ENCODE measurements at places on chromosomes 6 and 20.
A peak's percentile ranks its signal among the peaks of the same experiment; 100 is the strongest.

DNA sequence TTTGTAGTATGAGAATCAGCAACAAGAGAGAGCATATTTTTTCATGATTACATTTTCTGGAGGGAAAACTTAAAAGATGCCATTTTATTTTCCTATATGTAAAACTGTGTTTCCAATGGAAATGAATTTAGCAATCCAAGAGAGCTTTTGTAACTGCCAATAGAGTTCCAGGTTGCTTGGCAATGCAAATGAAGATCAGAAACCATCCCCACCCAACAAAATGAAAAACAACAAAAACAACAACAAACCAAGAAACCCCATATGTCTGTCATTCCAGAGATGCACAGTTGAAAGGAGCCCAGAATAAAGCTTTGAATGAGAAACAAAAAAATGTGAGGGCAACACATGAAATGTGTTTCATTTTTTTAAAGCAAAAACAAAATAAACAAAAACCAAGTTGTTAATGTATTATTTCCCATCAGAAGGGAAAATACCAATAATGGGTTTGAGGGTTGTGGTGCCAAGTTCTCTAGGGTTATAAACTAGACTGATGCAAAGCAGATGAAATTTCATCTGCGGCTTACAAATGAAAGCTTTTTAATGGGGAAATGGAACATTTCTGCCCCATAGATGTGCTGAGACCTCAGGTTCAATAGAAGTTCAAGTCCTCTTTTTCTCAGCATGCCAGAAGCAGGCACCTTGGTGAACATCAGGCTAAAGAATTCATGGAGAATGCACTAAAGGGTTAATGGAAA is 121.5 kb upstream of the MCHR2 start:
- no peak for DNase-seq

- no peak for DNase-seq
Observed at GRCh38 chr6:13304580-13305260, 23.6 kb downstream of the TBC1D7 start.

DNA sequence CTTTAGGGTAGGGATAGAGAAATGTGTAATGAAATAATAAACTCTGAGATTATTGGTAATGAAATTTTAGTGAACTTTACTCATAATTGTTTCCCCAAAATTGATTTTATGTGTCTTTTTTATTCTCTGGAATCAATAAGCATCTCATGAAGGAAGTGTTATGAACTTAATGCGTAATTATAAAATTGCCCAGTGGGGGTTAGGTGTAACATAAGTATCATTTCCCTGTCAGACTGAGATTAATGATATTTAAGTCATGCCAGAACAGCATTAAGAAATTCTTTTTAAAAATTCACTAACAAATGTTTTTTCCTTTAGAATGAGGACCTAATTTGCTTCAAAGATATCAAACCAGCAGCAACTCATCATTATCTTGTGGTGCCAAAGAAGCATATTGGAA is 10.0 kb downstream of the HINT3 start:
- no peak for DNase-seq

GRCh38 chr20:51346686-51347485 is 195.6 kb downstream of the NFATC2 start:
- DNase-seq: no peak

GRCh38 chr6:111794727-111795452 is 78.4 kb downstream of the FYN start:
- no peak for DNase-seq

DNA sequence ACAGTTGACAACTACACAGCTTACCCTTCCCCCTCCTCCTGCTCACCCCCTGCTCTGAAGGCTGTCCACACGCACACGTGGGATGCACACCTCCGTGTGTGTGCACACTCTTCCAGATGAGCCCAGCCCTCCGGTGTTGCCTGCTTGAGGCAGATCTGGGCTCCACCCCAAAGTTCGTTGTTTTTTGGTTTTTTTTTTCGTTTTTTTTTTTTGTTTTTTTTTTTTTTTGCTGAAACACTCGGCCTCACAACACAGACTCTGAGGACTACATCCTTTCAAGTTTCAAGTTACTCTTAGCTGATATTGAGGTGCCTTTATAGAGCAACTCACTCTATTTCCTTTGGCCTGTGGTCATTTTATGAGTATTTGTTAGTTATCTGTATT is 88.2 kb downstream of the RREB1 start:
- no peak for DNase-seq

- no peak for DNase-seq
Observed at GRCh38 chr6:25922301-25922700, 8.2 kb downstream of the SLC17A2 start.

DNA sequence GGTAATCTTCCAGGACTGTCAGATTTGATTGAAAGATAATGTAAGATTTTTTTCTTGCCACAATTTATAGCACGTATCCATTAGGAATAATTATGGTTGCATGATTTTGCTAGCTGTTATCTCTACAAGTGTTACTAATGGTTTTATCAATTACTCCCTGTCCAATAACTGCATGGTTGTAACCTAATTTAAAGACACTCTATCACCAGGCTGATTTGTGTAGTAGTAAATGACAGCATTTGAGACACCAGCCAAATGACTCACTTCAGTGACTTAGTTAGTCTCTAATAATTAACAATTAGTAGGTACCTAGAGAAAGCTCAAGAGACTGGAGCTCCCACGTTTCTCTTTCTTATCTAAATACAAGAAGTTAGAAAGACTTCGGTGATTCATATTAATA is 453.8 kb upstream of the POU3F2 start:
- DNase-seq: peak; percentile 12

DNA sequence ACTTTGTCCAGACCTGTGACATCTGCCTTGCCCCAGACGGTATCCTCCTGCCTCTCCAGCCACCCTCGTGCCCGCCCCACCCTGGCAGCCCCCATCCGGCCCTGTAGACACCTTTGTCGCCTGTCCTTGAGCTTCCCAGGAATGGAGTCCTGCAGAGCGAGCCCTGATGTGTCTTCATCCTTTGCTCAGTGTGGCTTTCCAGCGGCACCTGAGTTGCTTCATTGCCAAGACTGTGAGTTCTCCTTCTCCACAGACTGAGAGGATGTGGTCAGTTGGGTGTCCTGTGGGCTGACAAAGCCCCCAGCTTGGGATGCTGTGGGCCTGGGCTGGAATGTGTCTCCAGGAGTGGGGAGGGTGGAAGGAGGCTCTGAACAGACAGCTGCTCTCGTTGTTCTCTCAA is 1.7 kb upstream of the CST4 start:
- DNase-seq: no peak

DNA sequence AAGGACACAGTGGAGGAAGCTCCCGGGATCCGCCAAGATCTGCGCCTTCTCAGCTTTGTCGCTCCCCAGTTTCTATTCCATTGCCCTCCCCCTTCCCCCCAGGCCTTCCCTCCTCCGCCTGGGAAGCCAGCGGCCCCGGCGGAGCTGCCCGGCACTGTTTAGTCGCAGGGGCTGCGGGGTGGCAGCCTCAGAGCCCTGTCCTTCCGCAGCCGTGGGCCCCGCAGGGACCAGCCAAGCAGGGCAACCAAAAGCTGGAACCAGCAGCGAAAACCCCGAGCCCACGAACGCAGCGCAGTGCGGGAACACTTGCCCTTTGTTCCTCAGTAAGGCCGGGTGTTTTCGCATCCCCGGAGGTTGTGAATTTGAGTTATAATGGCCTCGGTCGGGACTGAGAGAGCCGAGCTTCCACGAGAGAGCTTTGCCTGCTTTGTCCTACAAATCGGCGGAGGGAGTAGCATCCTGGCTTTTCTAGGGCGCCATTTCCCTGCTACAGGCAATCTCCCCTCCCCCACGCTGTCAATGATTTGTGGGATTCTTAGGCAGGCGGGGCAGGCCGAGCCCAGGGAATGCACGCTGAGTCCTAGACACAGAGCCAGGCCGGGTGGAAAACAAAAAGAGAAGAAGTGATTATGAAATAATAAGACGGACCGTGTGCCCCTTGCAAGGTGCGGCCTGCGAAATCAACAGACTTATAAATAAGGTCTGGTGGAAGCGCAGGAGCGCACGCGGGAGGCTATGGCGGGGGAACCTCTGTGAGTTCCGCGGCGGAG is 4.0 kb upstream of the TUBB2B start:
- peak; percentile 94 for DNase-seq

DNA sequence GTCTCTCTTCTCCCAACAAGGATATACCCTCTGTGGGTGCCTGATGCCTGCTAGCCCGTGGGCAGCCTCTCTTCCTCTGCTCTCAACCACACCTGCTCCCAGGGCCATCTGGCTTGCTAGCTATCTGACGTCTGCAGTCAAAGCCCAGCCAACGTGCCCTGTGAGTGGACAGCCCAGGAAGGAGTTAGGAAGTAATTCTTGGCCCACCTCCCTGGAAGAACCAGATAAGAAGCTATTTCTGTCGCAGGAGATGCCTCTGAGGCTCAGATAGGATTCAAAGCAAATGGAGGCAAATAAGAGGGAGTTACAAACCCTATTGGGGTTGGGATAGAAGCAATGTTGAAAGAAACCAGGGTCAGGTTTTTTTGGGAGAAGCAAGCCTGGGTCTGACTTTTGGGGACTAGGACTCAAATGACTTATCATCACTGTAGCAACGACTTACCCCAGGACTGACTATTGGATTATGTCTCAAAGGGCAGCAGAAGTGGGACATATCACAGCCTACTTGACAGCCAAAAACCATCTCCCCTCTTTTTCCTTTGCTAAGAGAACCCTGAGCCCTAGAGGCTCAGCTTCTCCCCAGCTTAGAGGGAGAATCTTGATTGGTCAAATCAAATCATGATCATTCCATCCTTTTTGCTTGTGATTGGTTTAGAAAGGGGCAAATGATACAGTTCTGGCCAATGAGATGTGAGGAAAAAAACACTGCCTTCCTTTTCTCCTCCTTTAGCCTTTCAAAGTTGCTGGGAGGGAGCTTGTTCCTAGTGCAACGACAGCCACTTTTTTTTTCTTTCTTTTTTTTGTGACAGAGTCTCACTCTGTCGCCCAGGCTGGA is 18.0 kb upstream of the CDK5RAP1 start:
- DNase-seq: no peak

DNA sequence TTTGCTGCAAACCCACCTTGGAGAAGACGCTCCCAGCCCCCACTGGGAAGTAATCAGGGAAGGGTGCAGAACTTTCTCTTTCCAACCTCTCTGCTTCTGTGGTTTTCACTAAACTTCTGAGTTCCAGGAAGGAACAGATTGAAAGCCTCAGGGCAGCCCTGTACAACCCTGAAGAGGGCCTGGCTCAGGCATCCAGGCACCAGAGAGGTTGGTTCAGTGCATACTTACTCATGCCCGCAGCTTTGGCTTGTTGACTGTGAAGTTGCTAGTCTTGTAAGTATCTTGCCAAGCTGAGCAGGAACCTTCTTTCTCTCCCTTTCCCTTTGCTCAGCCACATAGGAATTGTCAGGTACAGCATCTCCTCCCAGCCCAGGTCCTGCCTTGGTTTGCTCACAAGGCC is 272.2 kb upstream of the FOXQ1 start:
- DNase-seq: no peak

DNA sequence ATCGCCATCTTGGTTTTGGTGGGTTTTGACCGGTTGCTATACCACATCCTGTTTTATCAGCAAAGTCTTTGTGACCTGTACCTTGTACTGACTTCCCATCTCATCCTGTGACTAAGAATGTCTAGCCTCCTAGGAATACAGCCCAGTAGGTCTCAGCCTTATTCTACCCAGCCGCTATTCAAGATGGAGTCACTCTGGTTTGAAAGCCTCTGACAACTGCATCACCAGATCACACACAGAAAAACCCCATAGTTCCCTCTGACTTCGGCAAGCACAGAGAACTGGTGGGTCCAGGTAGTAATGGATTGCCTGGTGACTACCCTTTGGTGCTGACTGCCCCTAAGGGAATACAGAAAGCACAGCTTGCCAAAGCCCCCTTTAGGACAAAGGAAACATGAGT is 10.3 kb upstream of the RSPH4A start:
- DNase-seq: no peak

DNA sequence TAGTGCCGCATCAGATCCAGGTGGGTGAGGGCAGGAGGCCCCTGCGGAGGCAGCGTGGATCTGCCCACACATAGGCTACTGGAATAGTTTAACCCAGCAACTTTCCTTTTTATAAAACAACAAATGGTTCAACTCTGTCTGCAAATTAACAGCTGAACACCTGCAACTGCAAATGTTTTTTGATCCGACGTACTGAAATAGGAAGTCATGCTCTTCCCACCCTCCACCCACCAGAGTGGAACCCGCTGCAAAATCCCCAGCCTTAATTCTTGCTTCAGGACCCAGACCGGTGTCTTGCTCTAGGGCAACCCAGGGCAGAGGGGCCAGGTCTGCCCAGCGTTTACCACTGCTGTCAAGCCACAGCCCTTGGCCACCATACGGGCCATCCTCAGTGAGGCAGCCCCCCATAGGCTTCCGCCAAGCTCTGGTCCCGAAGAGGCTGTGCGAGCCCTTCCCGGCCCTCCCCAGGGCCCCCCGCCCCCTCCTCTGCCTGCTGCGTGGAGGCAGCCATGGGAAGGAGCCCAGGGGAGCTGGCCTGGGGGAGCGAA is 334.3 kb downstream of the ZFAND3 start:
- no peak for DNase-seq

DNA sequence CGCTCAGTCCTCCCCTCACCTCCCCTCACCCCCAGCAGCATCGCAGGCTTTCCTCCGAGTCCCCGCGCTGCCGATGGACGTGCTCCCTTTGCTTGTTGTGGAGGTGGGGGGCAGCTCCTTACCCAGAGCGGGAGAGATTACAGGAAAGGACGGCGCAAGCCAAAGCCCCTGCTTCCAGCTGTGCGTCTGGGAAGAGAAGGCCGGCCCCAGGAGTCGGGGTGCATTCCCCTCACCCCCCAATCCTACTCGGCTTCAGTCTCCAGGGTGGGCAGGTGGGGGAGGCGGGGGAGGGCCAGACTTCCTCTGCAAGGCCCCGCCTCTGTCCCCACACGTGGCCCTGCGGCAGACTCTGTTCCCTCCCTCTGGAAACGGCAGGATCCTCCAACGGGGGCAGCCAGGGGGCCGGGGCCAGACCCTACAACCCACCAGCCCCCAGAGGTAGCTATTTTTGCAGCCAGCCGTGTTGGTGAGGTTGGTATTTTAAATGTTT is 43.6 kb downstream of the NTSR1 start:
- no peak for DNase-seq

- no peak for DNase-seq
Observed at GRCh38 chr6:124742971-124743370, 219.3 kb upstream of the RNF217 start.

DNA sequence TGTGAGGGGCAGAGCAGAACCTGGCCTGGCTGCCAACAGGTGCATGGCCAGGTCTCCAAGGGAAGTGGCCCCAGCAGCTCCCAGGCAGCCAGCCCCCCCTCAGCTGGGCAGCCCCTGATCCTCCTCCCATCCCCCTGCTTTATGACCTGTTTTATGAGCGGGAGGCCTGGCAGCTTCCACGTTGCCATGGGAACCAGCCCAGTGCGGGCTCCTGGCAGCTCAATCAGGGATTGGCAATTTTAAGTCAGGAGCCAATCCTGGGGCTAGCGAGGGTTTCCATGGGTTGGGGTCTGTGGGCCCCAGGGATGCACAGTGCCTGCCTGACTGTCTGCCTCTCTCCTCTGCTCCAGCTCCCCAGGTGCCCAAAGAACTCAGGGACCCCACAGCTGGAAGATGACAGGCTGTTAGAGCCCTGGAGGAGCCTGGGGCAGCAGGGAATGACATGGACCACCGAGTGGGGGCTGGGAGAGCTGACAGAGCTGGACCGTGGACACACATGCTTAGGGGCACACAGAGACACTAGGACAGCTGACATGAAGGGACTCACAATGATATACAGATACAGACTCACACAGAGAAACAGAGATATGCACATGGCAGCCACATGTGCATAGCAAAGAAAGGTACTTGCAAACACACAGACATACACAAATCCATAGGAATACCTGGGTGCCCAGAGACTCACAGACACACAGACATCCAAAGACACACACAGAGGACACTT is 56.5 kb upstream of the SIRPA start:
- peak; percentile 51 for DNase-seq
